ENCODE measurements at places on chromosomes 13 and 19.
A peak's percentile ranks its signal among the peaks of the same experiment; 100 is the strongest.

DNA sequence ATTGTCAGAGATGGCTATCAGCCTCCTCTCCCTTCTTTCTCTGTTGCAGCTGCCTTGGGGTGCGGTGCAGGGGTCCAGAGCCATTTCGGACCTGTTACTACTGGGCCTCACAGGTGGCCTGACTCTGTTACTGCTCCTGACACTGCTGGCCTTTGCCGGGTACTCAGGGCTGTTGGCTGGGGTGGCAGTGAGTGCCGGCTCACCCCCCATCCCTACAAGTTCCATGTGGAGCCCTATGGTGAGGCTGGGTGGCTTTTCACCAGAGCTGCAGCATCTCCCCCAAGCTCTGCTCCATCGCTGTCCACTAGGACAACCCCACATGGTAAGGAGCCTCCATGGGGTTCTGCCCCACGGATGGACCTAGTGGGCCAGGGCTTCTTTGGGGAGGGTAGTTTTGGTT, 13.7 kb upstream of the ZNF492 start:
- no peak for DNase-seq

GRCh38 chr19:38233740-38234251, 9.8 kb upstream of the DPF1 start:
- no peak for DNase-seq

DNA sequence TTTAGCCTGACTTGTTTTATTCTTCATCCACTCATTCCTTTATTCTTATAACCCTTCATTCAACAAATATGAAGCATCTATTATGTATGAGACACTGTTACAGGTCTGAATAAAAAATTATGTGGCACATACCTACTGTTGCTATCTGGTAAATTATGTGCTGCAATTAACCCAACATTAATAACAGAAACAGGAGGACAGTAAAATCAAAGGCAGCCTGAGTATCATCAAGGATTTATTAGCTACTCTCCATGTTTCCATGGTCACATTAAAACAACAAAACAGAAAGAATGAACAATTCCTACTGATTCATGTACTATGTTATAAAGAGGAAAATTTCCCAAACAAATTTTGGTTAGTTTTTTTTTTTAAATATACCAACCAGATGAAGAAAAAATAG, 43.9 kb downstream of the RAP2A start:
- DNase-seq: no peak

GRCh38 chr13:74966275-74966674, 515.7 kb downstream of the TBC1D4 start:
- no peak for DNase-seq

GRCh38 chr19:3479177-3479833, 1.0 kb downstream of the SMIM24 start:
- peak; percentile 15 for DNase-seq

DNA sequence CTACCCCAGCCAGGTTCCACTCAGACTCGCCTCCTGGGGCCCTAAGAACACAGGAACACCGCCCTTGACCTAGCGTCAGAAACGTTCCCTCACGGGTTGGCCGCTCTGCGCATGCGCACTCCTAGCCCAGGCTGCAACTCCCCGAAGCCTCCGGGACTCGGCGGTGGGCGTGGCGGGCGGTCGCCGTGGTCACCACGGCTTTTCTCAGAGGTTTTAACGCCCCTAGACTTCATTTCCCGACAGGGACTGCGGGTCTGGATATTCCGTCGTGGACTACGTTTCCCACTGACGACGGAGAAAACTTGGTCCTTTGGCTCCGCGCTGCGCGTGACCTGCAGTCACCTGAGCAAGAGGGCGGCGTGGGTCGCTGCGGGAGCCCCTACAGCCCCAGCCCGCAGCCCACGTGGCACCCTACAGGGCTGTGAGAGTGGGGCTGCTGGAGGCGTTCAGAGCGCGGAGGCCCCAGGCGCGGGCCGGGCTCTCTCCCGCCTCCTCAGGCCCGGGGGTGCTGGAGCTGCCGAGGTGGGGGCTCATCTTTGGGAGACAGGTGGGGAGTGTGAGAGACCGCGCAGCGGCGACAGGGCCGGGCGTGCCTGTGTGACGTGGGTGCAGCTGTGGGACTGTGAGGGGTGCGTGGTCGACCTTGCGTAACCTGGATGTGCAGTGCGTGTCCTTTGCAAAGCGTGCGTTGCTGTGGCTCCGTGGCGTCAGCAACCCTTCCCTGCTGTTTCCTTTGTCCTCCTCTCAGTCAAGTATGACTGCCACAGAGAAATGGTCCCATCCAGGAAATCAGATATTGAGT, 38.0 kb upstream of the ZNF573 start:
- no peak for DNase-seq

- DNase-seq: no peak
These were observed 33.2 kb upstream of the MEDAG start for GRCh38 chr13:30872685-30873461.

- DNase-seq: no peak
These were observed 191.6 kb downstream of the NUFIP1 start for GRCh38 chr13:44797685-44798084.

DNA sequence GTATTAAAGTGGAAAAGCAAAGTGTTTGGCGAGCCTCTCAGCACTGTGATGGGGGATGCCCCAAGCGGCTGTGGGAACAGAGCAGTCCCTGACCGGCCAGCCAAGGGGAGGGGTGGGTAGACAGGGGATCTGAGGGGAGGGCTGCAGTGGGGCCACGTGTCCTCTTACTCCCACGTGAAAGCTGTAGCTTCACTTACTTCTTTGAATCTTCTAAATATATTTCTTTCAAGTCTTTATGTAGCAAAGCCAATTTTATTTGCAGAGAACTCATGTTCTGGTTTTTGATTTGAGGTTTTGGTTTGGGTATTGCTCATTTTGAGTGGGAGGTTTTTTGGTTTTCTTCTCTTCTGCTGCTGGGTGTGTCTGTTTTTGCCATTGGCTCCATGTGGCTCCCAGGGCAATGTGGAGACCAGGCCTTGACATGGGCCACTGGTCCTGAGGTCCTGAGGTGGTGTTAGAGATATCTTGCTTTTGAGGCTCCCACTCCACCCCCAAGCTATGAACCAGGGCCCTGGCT, 17.7 kb upstream of the OVOL3 start:
- DNase-seq: no peak

GRCh38 chr13:25288966-25289365, 1.7 kb upstream of the MTMR6 start:
- DNase-seq: no peak

DNA sequence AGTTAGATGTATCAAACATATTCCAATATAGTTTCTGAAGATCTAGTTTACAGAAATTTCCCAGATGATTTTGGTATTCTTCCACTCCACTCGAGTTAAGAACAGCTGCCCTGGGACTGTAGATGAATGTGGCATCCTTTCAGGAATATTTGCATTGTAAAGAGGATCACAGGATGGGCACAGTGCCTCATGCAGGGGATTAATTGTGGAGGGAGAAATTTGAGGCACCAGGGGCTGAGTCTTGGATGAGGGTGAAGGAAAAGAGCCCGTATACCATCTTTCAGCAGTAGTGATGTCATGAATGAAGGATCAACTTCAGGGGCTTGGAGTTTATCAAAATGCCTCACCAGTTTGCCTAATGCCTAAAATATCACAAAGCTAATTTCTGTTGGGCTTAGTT, 4.0 kb upstream of the PDS5B start:
- DNase-seq: no peak

DNA sequence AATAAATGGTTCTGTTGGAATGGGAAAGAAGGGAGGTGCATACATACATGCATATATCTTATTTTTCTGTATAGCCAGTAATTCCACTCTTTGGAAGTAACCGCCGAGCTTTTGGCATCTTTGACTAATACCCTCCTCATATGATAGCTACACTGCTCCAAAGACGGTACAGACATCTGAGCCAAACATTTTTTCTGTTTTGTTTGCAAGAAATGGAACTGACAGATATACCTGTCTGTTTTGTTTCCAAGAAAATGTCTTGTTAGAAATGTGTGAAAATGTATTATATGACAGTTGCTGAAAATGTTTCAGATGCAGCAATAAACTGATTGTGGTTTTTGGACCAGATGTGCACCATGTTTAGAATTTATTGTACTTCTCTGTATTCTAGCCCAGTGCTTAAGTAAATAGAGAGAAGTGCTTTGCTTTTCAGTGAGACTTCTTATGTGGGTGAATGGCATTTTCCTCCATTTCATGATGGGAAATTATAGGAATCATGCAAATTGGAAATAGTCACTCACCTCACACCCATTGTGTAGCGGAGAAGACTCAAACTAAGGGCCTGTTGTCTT, 396.9 kb downstream of the KCNRG start:
- DNase-seq: no peak

- DNase-seq: no peak
These were observed 490.4 kb downstream of the DIAPH3 start for GRCh38 chr13:59673286-59673685.

- no peak for DNase-seq
These were observed 172.7 kb upstream of the RNF113B start for GRCh38 chr13:98349731-98350305.

DNA sequence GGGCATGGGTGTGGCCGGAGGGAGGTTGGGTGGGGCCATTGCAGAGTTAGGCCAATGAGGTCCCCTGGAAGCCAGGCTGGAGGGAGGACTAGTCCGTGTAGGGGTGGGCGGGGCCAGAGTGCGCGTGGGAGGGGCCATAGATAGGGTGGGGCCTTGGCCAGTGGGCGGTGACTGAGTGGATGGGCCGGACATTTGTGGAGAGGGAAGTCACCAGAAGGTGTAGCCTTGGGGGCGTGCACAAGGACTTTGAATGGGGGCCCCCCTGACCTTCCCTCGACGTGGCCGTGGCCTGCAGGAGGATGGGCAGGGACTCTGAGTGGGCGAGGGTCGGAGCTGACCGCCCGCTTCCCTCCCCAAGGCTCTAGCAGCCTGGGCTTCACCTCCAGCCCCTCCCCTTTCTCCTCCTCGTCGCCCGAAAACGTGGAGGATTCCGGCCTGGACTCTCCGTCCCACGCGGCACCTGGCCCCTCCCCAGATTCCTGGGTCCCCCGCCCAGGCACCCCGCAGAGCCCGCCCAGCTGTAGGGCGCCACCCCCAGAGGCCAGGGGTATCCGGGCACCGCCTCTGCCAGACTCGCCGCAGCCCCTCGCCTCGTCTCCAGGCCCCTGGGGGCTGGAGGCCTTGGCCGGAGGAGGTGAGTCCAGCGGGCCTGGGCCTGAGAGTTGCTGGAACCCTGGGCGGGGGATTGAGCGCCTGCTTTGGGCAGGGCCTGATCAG, 16.5 kb upstream of the B3GNT3 start:
- DNase-seq: no peak

- no peak for DNase-seq
These were observed 632.6 kb upstream of the ARGLU1 start for GRCh38 chr13:107200491-107200890.

DNA sequence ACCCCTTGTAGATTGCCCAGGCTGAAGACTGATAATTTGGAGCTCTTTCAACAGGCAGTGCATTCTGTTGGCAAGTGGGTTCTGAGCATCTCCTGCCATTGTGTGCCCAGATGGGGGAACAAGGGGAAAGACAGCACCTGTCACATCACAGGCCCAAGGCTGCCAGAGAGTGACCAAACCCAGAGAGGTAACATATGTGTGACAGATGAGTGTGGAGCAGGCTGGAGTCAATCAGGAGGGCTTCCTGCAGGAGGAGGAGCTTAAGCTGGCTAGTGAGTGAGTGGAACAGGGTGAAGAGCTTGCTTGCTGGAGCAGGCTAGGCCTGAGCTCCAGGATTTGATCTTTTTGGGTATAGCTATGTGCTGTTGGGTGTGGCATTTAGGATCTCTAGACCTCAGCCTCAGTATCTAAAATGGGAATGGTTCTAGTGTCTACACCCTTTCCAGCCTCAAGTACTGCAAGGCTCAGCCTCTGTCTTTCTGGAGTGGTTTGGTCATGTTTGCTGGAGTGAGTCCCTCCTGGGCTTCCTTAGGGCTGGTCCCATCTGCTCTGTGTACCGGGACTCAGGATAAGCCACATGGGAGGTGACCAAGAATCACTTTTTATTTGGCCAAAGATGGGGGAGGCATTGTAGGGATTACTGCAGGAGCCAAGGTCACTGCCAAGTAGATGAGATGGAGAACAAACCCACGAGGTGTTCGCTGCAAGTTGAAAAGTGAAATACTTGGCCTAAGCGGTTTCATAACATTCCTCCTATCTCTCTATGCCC, 152.4 kb upstream of the TSHZ3 start:
- DNase-seq: no peak

DNA sequence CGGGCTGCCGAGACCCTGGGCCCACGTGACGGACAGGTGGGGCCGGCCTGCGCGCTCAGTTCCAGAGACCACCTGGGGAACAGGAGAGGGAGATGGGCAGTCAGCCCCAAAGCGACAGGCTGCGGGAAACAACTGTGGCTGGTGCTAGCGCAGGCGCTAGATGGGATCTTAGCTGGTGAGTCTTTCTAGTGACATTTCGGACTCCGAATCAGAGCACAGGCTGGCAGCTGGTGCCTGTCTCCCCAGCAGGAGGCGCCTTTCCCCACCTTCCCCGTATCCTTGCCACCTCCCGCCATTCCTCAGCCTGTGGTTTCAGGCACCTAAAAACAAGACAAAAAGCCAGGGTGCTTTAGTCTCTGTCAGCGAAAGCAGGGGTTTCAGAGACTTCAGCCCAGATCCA, 19.4 kb upstream of the RANBP3 start:
- DNase-seq: no peak

DNA sequence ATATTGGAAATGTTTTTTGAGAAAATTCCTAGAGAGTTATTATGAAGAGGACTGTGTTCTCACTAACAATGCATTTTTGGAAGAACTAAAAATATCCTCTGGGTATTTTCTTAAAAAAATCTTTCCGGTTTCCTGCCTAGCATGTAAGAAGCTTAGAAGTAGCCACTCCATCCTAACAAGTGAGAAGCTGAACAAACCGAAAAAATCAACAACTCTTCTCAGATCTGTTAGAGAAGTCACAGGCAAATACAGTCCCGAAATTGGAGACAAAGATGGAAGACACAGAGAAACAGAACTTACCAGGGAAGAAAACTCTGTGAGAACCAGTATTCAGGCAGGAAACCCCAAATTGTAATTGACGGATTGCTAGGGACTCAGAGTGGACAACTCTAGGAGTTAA, 173.0 kb downstream of the KLF12 start:
- DNase-seq: no peak

- no peak for DNase-seq
These were observed 2.8 kb downstream of the ZNF536 start for GRCh38 chr19:30374865-30375552.

- no peak for DNase-seq
These were observed 56.4 kb upstream of the TRPC4 start for GRCh38 chr13:37925878-37926473.

DNA sequence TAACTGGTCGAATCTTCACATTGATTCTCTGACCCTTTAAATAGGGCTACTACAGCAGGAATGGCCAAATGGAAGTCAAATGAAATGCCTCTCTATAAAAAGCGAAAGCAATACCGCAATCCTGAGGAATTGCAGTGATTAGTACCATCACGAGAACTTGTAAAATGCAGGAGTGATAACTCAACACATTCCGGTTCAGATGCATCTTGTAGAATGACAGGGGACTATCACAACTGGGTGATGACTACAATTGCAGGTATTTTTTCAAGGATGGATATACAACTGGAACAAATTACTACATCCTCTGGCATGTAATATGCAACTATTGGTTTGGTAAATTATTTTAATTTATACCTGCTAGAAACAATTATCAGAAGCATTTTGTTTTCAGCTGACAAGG, 140.4 kb downstream of the PCDH20 start:
- DNase-seq: no peak

- DNase-seq: no peak
These were observed 246.1 kb downstream of the NDFIP2 start for GRCh38 chr13:79727086-79727485.

GRCh38 chr13:40445557-40445990, 220.9 kb downstream of the FOXO1 start:
- DNase-seq: peak; percentile 41

- no peak for DNase-seq
These were observed 764.9 kb downstream of the LIG4 start for GRCh38 chr13:107450431-107450830.
